ENCODE measurements at places on chromosomes 6 and 20.

DNA sequence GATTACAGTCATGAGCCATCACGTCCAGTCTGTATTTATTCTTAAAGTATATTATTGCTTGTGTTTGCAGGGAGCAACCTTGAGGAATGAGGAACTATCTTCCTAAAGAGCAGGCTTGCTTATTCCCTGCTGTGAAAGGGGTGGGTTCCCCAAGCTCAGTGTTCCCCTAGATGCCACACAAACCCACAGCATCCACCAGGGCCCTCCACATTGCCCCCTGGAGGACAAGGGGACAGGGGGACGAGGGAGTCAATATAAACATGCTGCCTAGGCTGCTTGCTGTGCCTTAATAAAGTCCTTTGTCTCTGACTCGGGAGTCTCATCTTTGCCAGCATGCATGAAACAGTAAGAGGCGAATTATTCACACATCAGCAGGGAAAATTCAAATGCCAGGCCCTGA lies 8.0 kb upstream of the IDH3B start:
- no peaks in the 10 kb centered on the region for H3K36me3 ChIP-seq
- no peak overlapping the region for H3K27ac ChIP-seq
- no peak for DNase-seq
- H3K4me3 ChIP-seq: no peak overlapping the region
- H3K4me1 ChIP-seq: no peaks in the 10 kb centered on the region

DNA sequence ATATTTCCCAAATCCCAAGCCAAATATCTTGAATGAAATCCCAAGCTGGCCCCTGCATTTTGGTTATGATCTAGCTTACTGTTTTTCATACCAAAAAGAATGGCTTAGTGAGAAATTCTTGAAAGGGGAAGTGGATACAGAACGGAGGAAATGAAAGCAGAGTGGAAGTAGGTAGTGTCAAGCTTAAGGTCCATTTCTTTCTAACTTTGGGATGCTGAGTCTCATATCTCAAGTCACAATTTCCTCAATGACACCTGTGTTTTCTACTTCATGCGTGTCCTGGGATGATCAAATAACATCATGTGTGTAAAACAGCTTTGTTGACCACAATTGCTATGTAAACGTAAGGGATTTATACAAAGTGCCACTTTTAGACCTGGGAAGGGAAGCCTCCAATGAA lies 238.8 kb upstream of the SLC35B3 start:
- no peak overlapping the region for H3K4me3 ChIP-seq
- no peaks in the 10 kb centered on the region for H3K36me3 ChIP-seq
- no peaks in the 10 kb centered on the region for H3K4me1 ChIP-seq

GRCh38 chr6:130858498-130859160 lies 31.4 kb downstream of the SMLR1 start:
- no peaks in the 10 kb centered on the region for H3K36me3 ChIP-seq
- no peak for DNase-seq
- H3K4me1 ChIP-seq: no peaks in the 10 kb centered on the region
- no peaks in the 10 kb centered on the region for H3K27me3 ChIP-seq
- no peak overlapping the region for H3K27ac ChIP-seq

DNA sequence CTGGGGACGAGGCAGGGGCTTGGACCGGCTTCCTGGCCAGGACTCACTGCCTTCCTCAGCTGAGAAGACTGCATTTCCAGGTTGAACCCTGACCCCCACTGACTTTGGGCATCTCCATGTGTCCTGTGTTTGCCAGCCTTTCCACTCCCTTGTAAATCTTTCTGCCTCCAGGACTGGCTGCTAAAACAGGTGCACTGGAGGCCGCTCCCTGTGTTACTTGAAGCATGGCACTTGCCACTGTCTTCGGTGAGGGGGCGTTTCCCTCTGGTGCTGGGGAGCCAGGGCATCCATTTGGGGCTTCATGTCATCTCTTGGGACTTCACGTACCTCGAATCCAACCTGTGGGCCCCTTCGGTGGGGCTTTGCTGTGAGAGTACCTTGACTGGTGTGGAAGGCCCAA lies 6.7 kb upstream of the RBM38 start:
- no peak overlapping the region for H3K4me3 ChIP-seq
- H3K27me3 ChIP-seq: no peaks in the 10 kb centered on the region
- no peak for DNase-seq
- no peaks in the 10 kb centered on the region for H3K4me1 ChIP-seq
- no peak overlapping the region for H3K27ac ChIP-seq
- no peaks in the 10 kb centered on the region for H3K36me3 ChIP-seq

DNA sequence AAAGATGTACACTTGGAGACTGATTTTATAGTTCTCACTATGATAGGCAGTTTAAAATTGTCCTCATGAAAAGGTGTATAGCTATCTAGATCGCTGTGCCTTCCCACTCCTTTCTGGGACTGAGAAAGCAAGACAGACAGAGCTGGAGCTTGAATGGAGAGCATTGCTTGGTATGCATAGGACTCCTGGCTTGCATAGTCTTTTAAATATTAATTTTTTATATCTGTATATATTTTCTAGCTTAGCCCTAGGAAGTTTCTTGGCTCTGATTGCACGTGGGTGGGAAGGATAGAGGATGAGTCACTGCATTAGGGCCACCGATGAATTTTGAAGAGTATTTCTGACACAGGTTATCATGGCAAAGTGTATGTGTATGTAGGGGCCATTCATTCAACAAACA lies 150.0 kb upstream of the SPACA1 start:
- no peaks in the 10 kb centered on the region for H3K27me3 ChIP-seq
- no peak for DNase-seq
- no peaks in the 10 kb centered on the region for H3K36me3 ChIP-seq
- H3K4me1 ChIP-seq: no peaks in the 10 kb centered on the region

GRCh38 chr20:40955326-40955725 lies 73.3 kb upstream of the TOP1 start:
- H3K4me3 ChIP-seq: no peak overlapping the region

DNA sequence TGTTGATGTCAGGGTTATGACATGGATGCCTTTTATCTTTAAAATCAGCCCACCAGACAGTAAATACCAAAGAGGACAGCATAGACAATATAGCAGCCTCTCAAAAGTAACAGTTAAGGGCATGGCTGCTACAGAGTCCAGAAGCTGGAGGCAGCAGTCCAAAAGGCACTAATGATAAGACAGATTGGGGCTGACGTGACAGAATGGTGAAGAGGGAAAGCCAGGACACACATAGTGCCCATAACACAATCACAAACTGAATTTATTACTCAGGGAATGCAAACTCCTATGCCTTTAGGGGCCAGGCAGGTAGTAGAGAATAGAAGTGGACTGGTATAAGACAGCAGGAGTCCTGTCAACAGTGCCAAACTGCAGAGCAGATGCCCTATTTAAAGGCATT lies 40.7 kb downstream of the TP53INP2 start:
- no peaks in the 10 kb centered on the region for H3K4me1 ChIP-seq
- H3K27me3 ChIP-seq: no peaks in the 10 kb centered on the region
- no peak overlapping the region for H3K27ac ChIP-seq
- H3K4me3 ChIP-seq: no peak overlapping the region
- H3K36me3 ChIP-seq: no peaks in the 10 kb centered on the region

DNA sequence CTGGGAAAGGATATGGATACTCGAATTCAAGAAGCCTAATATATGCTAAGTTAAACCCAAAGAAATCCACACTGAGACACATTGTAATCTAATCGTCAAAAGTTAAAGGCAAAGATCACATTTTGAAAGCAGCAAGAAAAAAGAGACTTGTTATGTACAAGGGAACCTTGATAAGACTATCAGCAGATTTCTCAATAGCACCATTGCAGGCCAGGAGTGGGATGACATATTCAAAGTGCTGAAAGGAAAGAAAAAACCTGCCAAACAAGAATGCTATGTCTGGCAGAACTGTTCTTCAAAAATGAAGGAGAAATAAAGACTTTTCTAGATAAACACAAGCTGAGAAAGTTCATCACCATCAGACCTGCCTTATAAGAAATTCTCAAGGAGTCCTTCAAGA lies 75.2 kb downstream of the COL21A1 start:
- no peaks in the 10 kb centered on the region for H3K27me3 ChIP-seq
- no peak overlapping the region for H3K4me3 ChIP-seq
- no peaks in the 10 kb centered on the region for H3K36me3 ChIP-seq
- no peaks in the 10 kb centered on the region for H3K4me1 ChIP-seq
- DNase-seq: no peak

GRCh38 chr6:130932921-130933320 lies 105.7 kb downstream of the SMLR1 start:
- no peaks in the 10 kb centered on the region for H3K36me3 ChIP-seq
- no peak overlapping the region for H3K27ac ChIP-seq
- H3K4me3 ChIP-seq: no peak overlapping the region
- H3K4me1 ChIP-seq: no peaks in the 10 kb centered on the region
- H3K27me3 ChIP-seq: no peaks in the 10 kb centered on the region
- DNase-seq: no peak

- H3K4me3 ChIP-seq: no peak overlapping the region
- no peak overlapping the region for H3K27ac ChIP-seq
These were observed 113.3 kb downstream of the LY86 start for GRCh38 chr6:6701864-6702263.

GRCh38 chr6:70299456-70299855 lies 3.4 kb downstream of the COL9A1 start:
- no peak overlapping the region for H3K4me3 ChIP-seq
- H3K4me1 ChIP-seq: no peaks in the 10 kb centered on the region
- no peaks in the 10 kb centered on the region for H3K36me3 ChIP-seq
- H3K27me3 ChIP-seq: no peaks in the 10 kb centered on the region

GRCh38 chr20:52379723-52380336 lies 188.3 kb upstream of the ZFP64 start:
- H3K4me1 ChIP-seq: no peaks in the 10 kb centered on the region
- no peak overlapping the region for H3K27ac ChIP-seq
- DNase-seq: peak; percentile 39
- no peaks in the 10 kb centered on the region for H3K27me3 ChIP-seq
- H3K4me3 ChIP-seq: no peak overlapping the region

GRCh38 chr6:1759870-1760269 lies 150.2 kb downstream of the FOXC1 start:
- H3K4me3 ChIP-seq: no peak overlapping the region
- no peak for DNase-seq
- H3K27ac ChIP-seq: no peak overlapping the region

GRCh38 chr6:151320140-151320539 lies 71.2 kb downstream of the ZBTB2 start:
- no peak overlapping the region for H3K27ac ChIP-seq
- no peaks in the 10 kb centered on the region for H3K27me3 ChIP-seq
- H3K4me3 ChIP-seq: no peak overlapping the region
- H3K36me3 ChIP-seq: no peaks in the 10 kb centered on the region

GRCh38 chr6:165163519-165163918 lies 145.9 kb downstream of the C6orf118 start:
- no peaks in the 10 kb centered on the region for H3K36me3 ChIP-seq
- DNase-seq: no peak
- no peaks in the 10 kb centered on the region for H3K27me3 ChIP-seq
- H3K27ac ChIP-seq: no peak overlapping the region
- no peaks in the 10 kb centered on the region for H3K4me1 ChIP-seq
- no peak overlapping the region for H3K4me3 ChIP-seq

DNA sequence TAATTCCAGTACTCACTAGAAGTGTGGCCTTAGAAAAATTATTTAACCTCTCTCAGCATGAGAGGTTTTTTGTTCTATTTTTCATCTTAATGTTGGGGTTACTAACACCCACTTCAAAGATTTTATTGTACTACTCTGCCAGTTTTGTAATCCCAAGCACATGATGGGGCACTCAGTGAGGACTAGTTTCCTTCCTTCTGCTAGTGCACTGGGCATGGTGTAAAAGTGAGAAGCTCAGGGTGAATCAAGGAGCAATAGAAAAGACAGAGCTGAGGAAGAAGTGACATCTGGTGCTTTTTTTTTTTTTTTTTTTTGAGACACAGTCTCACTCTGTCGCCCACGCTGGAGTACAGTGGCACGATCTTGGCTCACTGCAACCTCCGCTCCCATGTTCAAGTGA lies 439.4 kb upstream of the ARID1B start:
- DNase-seq: no peak
- H3K27ac ChIP-seq: no peak overlapping the region
- H3K36me3 ChIP-seq: no peaks in the 10 kb centered on the region
- H3K4me1 ChIP-seq: no peaks in the 10 kb centered on the region
- H3K4me3 ChIP-seq: no peak overlapping the region
- no peaks in the 10 kb centered on the region for H3K27me3 ChIP-seq

GRCh38 chr20:50613438-50614169 lies 77.7 kb downstream of the RIPOR3 start:
- no peak overlapping the region for H3K4me3 ChIP-seq
- no peaks in the 10 kb centered on the region for H3K36me3 ChIP-seq
- no peaks in the 10 kb centered on the region for H3K27me3 ChIP-seq
- no peak for DNase-seq
- no peaks in the 10 kb centered on the region for H3K4me1 ChIP-seq

- H3K27me3 ChIP-seq: no peaks in the 10 kb centered on the region
- H3K27ac ChIP-seq: no peak overlapping the region
- DNase-seq: no peak
- H3K4me1 ChIP-seq: no peaks in the 10 kb centered on the region
- no peaks in the 10 kb centered on the region for H3K36me3 ChIP-seq
These were observed 34.1 kb downstream of the CDYL start for GRCh38 chr6:4809999-4810918.

GRCh38 chr20:50731930-50732690 lies 730 bp downstream of the PARD6B start:
- H3K27me3 ChIP-seq: no peaks in the 10 kb centered on the region
- H3K27ac ChIP-seq: peak overlapping the region; percentile 94
- H3K4me3 ChIP-seq: peak overlapping the region; percentile 96
- DNase-seq: no peak

GRCh38 chr6:75691012-75691411 lies 58.0 kb upstream of the MYO6 start:
- no peaks in the 10 kb centered on the region for H3K36me3 ChIP-seq
- no peaks in the 10 kb centered on the region for H3K27me3 ChIP-seq
- no peak for DNase-seq
- no peak overlapping the region for H3K4me3 ChIP-seq
- no peak overlapping the region for H3K27ac ChIP-seq

DNA sequence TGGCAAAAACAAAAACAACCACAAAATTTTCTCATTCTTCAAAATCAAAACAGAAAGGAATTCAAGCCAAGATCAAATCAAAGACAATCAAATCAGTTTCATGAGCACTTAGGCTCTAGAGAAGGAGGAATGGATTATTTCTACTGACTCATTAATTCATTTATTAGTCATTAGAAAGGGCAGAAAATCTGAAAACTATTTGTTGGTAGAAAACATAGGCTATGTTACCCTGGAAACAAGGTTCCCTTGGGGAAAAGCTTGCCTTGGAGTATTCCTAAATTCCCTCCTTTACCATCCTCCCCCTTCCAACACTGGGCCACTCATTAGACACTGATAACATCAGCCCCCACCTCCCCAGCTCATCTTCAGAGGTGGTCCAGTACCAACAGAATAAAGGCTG lies 17.5 kb downstream of the KIF16B start:
- no peaks in the 10 kb centered on the region for H3K36me3 ChIP-seq
- no peak overlapping the region for H3K4me3 ChIP-seq
- no peak for DNase-seq
- no peaks in the 10 kb centered on the region for H3K4me1 ChIP-seq

GRCh38 chr6:1346558-1347091 lies 34.7 kb downstream of the FOXQ1 start:
- no peaks in the 10 kb centered on the region for H3K4me1 ChIP-seq
- no peaks in the 10 kb centered on the region for H3K36me3 ChIP-seq
- H3K4me3 ChIP-seq: no peak overlapping the region
- no peaks in the 10 kb centered on the region for H3K27me3 ChIP-seq
- DNase-seq: no peak
